ENCODE measurements at places on chromosomes 7 and 10. TPM values are rescaled to one million over a fixed set of nuclear protein-coding genes. Genes with fewer than 3 reads are reported as not detected.
A peak's percentile ranks its signal among the peaks of the same experiment; 100 is the strongest.

SMO gene
- total RNA-seq: 1.7 TPM

CRTAC1 gene
- not detected for total RNA-seq

SLIT1 gene
- total RNA-seq: 0.27 TPM

DNA sequence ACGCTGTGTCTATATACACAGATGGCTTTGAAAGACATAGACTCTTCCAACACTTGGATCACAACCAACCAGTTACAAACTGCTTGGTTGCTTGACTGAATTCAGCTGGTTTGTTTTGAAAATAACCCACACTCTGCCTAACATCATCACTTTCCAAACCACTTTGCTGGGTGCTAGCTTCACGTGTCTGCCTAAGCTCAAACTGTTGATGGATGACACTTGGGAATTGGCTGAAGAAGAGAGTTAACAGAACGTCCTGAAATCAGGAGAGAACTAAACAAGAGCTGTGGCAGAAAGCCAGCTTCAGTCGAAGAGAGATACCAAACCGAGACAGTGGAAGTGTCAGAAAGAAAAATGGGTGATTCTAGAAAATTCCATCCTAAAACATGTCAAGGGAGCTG is 420.8 kb upstream of the AUTS2 start:
- no peak overlapping the region for H3K27ac ChIP-seq
- DNase-seq: no peak
- H3K4me1 ChIP-seq: peaks cover 2% of the 10 kb centered on the region
- no peaks in the 10 kb centered on the region for H3K27me3 ChIP-seq

VWC2 gene
- not detected for total RNA-seq

ZNF488 gene
- 0.50 TPM for total RNA-seq

- DNase-seq: no peak
- H3K36me3 ChIP-seq: no peaks in the 10 kb centered on the region
- no peaks in the 10 kb centered on the region for H3K27me3 ChIP-seq
- H3K4me3 ChIP-seq: no peak overlapping the region
- no peaks in the 10 kb centered on the region for H3K4me1 ChIP-seq
Observed at GRCh38 chr7:88452646-88453045, 146.0 kb upstream of the STEAP4 start.

DNA sequence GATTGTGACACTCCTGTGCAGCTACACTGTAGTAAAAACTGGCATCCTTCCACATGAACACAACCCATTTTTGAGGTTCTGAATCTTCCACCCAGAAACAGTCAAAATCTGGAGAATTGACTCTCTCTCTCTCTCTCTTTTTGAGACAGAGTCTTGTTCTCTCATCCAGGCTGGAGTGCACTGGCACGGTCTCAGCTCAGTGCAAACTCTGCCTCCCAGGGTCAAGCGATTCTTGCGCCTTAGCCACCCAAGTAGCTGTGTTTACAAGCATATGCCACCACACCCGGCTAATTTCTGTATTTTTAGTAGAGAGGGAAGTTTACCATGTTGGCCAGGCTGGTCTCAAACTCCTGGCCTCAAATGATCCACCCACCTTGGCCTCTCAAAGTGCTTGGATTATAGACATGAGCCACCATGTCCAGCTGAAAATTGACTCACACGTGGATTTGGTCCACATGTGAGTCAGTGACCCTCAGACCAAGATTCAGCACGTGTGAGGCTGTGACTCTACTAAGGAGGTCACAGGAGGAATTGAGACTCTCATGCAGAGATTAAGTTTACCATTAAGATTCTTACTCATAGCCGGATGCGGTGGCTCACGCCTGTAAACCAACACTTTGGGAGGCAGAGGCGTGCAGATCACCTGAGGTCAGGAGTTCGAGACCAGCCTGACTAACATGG is 12.1 kb upstream of the ZNF107 start:
- no peak for DNase-seq
- no peak overlapping the region for H3K4me3 ChIP-seq
- H3K4me1 ChIP-seq: no peaks in the 10 kb centered on the region

PRR15 gene
- total RNA-seq: not detected

GRCh38 chr10:70695241-70696030 is 23.1 kb downstream of the ADAMTS14 start:
- no peaks in the 10 kb centered on the region for H3K4me1 ChIP-seq
- no peak for DNase-seq
- no peak overlapping the region for H3K4me3 ChIP-seq
- H3K27me3 ChIP-seq: no peaks in the 10 kb centered on the region
- no peak overlapping the region for H3K27ac ChIP-seq

GRCh38 chr10:31708046-31708445 is 220.6 kb downstream of the ARHGAP12 start:
- H3K27me3 ChIP-seq: no peaks in the 10 kb centered on the region
- peak overlapping the region; percentile 79 for H3K27ac ChIP-seq
- DNase-seq: no peak
- peak overlapping the region; percentile 46 for H3K4me3 ChIP-seq

DNA sequence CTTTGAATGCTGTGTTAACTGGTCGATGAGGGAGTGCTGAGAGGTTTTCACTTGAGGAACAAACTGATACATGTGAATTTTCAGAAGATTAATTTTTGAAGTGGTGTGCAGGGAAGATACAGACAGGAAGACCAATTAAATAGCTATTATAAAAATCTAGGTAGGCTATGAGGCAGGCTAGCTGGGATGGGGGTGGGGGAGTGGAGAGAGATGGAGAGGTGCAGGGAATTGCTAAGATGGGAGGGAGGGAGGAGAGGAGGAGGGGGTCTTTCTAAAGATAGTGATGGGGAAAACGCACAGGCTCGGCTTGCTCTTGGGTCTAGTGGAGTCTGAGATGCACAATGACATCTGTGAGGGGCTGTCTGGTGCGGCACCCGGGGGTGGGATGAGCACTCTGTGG is 15.2 kb downstream of the ATXN7L1 start:
- no peak for DNase-seq
- peaks cover 28% of the 10 kb centered on the region for H3K4me1 ChIP-seq
- peak overlapping the region; percentile 20 for H3K4me3 ChIP-seq
- H3K27me3 ChIP-seq: no peaks in the 10 kb centered on the region

- no peaks in the 10 kb centered on the region for H3K4me1 ChIP-seq
- no peak for DNase-seq
- H3K27me3 ChIP-seq: peaks cover 17% of the 10 kb centered on the region
- no peak overlapping the region for H3K4me3 ChIP-seq
- no peak overlapping the region for H3K27ac ChIP-seq
Observed at GRCh38 chr10:4781955-4782354, 44.1 kb upstream of the AKR1E2 start.

GRCh38 chr7:114426382-114426781 is 11.8 kb downstream of the FOXP2 start:
- H3K27me3 ChIP-seq: no peaks in the 10 kb centered on the region
- H3K36me3 ChIP-seq: no peaks in the 10 kb centered on the region
- H3K27ac ChIP-seq: no peak overlapping the region
- no peak overlapping the region for H3K4me3 ChIP-seq

- H3K27ac ChIP-seq: no peak overlapping the region
- no peaks in the 10 kb centered on the region for H3K36me3 ChIP-seq
- peaks cover 9% of the 10 kb centered on the region for H3K27me3 ChIP-seq
Observed at GRCh38 chr7:34034728-34035127, 129.4 kb downstream of the BMPER start.
